Stimulated activated CD4-positive, alpha-beta T cell treated with anti-CD3 and anti-CD28 coated beads, Interleukin-2, amount 100 ng/mL, for 48 hours (primary cell): ENCODE measurements at places on chromosomes 1 and 21.

DNA sequence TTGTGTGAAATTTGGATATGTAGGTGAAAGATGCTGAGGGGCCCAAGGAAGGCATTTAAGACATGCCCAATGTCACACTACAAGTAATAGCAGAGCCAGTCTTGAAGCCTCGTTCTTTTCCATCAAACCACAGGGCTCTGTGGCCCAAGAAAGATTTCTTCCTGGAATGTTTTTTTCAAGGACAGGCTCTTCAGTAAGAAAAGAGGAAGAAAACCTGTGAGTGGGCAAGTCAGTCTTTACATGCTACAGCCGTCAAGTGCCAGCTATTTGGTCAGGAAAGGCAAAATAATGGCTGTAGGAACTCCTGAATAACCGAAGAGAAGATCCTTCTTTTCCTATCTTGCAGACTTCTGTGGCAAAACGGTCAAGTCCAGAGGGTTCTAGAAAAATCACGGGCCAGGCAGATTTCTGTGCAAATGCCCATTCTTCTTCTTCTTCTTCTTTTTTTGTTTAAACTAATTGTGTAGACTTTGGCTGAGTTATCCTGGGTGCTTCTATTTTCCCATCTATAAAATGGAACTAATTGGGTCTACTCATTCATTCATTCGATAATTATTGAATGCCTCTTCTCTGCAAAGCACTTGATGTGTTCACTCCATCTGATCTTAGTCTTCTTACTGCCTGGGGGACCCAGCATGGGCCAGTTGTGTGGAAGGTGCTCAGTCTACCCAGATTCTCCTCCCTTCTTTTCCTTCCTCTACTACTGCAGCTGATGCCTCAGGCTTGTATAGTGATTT is 1.9 kb upstream of the ID3 start:
- DNase-seq = no peak

DNA sequence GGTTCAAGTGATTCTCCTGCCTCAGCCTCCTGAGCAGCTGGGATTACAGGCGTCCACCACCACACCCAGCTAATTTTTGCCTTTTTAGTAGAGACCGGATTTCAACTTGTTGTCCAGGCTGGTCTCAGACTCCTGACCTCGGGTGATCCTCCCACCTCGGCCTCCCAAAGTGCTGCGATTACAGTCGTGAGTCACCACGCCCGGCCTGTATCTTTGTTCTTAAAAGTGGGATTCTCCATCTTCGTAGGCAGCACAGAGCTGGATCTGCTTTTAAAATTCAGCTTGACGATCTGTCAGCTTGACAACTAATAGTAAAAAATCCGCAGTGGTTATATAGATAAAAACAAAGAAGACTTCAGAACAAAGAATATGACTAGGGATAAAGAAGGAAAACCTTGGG is 2.8 kb upstream of the GNG4 start:
- DNase-seq = no peak

DNA sequence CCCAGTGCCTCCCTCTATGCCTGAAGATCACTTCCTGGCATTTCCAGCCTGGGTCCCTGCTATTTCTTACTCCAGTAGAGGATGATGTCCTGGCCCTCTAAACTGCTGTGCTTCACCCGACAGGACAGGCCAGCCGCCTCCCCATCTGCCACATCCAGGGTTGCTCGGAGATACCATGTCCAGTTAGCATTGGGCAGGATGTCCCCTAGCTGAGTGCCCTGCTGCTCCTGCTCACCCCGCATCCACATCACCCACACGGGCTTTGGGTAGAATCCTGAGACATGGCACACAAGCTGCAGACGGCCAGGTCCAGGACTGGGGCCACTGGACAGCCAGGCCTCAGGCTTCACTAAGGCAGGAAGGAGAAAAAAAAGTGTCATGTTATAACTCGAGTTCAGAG is 2.0 kb downstream of the CD1B start:
- DNase-seq = no peak

GRCh38 chr21:14740692-14741091 is 194.6 kb upstream of the SAMSN1 start:
- DNase-seq = no peak

DNA sequence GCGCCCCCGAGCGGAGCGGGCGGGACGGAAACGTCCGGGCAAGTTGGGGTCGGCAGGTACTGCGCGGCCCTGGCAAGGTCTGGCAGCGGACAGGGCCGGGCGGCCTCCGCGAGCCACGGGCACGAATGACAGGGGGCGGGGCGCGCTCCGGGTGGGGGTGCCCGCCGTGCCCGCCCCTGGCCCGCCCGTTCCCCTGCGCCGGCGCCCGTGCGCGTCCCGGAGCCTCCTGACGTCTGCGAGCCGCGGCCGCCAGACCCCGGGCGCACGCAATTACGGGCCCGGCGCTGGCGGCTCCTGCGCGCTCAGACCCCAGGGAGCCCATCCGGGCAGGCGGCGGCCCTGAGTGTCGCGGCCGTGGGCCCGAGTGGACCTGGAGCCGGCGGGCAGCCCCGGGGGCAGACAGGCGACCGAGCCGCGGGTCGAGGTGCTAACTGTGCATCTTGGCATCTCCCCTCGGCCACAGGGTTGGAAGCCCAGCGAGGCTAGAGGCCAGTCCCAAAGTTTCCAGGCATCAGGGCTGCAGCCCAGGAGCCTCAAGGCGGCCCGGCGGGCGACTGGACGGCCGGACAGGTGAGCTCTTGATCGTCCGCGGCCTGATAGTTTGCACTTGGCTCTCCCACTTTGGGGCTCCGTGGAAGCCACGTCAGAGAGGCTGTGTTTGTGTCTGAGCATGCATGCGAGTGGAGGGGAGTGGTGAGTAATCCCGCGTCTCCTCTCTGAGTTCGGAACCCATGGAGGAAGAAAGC is 918 bp downstream of the MIB2 start:
- DNase-seq = no peak

DNA sequence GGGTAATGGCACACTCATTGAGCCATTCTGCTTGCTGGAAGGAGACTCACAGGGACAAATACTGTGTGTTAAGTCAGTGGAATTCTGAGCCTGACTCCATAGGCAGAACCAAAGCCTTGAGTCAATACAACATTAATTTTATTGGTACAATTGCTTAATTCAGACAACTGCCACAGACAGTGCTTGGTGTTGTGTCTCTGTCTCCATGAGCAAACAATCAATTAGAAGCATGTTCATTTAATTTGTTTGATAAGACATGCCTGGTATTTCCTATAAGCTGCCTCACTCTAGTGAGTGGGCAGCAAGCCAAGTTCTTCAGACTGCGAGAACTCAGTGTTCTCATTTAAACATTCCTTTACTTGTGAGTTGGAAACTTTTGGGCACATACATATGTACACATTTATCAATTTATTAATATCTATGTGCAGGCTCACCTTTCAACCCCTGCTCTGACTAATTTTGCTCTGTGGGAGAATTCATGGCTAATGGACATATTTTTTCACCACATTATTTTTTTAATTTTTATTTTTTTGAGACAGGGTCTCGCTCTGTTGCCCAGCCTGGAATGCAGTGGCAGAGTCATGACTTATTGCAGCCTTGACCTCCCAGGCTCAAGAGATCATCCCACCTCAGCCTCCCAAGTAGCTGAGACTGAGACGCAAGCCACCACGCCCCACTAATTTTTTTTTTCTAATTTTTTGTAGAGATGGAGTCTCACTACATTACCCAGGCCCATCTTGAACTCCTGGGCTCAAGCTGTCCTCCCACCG is 4.5 kb upstream of the SRSF10 start:
- no peak for DNase-seq
